ENCODE measurements at places on chromosomes 6 and 20.

- peak; percentile 49 for DNase-seq
These were observed 596.0 kb downstream of the EPM2A start for GRCh38 chr6:145139140-145139850.

- DNase-seq, result no peak
These were observed 117.7 kb downstream of the IBTK start for GRCh38 chr6:82129797-82130196.

DNA sequence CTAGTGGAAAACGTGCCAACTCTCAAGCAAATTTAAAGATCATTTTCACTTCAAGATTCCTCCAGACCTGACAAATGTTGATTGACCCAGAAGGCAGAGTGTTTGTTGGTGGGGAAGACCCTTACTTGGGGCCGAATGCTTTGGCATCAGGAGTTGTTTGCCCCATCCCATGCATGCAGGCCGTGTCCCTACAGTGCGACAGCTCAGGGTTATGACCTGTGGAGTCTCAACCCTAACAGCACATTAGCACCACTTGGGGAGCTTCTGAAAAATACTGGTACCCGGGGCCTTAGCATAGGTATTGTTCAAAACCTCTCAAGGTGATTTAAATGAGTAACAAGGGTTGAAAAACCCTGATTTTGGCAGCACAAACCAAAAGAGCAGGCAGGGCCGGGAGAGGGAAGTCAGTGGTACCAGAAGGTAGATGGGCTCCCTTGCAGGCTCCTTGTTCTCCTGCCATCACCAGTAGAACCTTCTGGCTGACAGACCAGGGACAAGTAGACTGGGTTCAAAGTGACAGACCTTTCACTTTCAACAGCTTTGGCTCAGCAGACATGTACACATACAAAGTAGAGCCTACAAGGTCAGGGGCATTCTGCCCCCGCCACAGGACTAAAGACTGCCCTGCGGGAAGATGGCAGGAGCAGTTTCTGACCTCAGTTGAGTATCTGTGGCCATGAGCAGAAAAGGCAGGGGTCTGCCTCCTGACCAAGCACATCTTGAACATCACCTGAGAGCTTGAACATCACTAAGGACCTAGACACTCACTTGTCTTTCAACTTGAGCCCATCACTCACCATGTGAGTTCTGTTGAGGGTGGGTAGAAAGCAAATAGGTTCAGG is 39.6 kb downstream of the PLCG1 start:
- DNase-seq, result no peak

DNA sequence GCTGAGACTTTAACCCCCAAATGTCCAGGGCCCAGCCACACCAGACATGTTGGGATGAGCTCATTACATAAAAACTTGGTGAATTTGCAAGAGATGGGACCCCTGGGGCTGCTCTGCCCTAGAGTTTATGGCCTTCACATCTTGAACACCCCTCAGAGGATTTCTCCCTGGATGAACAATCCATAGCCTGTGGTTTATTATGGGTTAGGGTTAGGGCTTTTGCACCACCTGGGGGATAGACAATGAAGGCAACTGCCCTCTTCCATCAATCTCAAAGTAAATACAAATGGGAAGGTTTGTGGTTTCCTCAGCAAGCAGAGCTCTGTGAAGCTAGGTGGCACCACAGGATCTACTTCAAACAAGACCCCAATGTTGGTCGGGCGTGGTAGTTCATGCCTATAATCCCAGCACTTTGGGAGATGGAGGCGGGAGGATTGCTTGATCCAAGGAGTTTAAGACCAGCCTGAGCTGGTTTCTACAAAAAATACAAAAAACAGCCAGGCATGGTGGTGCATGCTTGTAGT is 17.4 kb downstream of the SPINT3 start:
- no peak for DNase-seq

DNA sequence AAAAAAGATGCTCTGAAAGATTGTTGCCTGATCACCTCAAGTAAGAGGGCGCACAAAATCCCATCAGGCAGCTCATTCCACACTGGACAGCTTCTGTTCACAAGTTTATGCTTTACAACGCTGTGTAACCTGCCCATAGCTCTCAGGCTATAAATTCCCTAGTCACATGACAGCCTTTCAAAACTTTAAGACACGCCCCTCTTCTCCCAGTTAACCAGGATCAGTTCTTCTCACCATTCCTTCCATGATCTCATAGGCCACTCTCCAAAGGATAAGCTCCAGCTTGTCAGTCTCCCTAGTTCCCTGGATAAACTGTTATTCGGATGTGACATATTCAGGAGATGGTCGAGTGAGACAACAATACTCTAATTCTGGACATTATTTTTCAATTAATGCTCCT is 15.0 kb downstream of the ADNP start:
- no peak for DNase-seq

GRCh38 chr6:6746333-6746969 is 157.9 kb downstream of the LY86 start:
- no peak for DNase-seq

GRCh38 chr6:26300359-26300758 is 64.6 kb upstream of the BTN3A2 start:
- DNase-seq, result no peak

GRCh38 chr6:145080651-145081050 is 654.7 kb downstream of the EPM2A start:
- no peak for DNase-seq

DNA sequence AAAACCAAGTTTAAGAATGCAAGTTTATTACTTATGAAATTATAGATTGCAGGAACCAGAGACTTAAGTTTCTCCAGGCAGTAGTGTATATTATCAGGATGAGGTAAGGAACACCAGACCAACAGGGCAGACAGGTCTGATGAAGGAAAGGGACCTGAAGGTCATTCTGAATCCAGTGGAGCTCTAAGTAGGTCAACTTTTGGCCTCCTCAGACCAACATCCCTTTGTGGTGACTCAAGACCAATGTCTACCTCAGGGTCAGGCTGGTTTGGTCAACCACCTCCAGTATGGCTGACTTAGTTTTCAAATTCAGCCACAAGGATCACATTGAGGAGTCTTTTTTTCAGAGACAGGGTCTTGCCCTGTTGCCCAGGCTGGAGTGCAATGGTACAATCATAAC is 38.7 kb upstream of the TFAP2A start:
- no peak for DNase-seq

GRCh38 chr6:55034752-55035151 is 139.6 kb upstream of the HCRTR2 start:
- peak; percentile 28 for DNase-seq

GRCh38 chr6:89596484-89596883 is 42.1 kb downstream of the LYRM2 start:
- DNase-seq, result no peak

DNA sequence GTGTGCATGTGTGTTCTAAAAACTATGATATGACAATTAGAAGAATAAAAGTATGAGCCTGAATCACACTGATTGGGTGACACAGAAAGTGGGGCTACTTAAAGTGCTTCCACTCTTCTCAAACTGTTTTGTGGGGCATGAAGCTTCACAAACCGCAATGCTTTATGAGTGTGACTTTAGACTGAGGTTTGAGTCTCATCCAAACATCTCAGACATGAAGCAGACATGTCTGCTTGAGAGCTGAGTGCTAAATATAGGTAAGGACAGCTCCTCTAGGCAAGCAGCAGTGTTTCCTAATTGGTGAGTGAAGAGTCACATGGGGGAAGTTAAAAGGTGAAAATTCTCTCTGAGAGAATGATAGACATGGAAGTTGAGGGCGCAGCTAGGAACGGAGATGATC is 726.9 kb upstream of the CITED2 start:
- DNase-seq, result no peak

- no peak for DNase-seq
These were observed 219.2 kb downstream of the C6orf118 start for GRCh38 chr6:165090242-165090641.

GRCh38 chr6:38493931-38494547 is 145.7 kb downstream of the BTBD9 start:
- DNase-seq, result peak; percentile 86

- no peak for DNase-seq
These were observed 232.6 kb upstream of the CDYL start for GRCh38 chr6:4543596-4543995.

- no peak for DNase-seq
These were observed 21.7 kb upstream of the RFPL4B start for GRCh38 chr6:112325444-112325843.

GRCh38 chr6:128099571-128100197 is 198.8 kb upstream of the THEMIS start:
- no peak for DNase-seq

- DNase-seq, result no peak
These were observed 46.5 kb upstream of the TRAF3IP2 start for GRCh38 chr6:111652156-111652555.

DNA sequence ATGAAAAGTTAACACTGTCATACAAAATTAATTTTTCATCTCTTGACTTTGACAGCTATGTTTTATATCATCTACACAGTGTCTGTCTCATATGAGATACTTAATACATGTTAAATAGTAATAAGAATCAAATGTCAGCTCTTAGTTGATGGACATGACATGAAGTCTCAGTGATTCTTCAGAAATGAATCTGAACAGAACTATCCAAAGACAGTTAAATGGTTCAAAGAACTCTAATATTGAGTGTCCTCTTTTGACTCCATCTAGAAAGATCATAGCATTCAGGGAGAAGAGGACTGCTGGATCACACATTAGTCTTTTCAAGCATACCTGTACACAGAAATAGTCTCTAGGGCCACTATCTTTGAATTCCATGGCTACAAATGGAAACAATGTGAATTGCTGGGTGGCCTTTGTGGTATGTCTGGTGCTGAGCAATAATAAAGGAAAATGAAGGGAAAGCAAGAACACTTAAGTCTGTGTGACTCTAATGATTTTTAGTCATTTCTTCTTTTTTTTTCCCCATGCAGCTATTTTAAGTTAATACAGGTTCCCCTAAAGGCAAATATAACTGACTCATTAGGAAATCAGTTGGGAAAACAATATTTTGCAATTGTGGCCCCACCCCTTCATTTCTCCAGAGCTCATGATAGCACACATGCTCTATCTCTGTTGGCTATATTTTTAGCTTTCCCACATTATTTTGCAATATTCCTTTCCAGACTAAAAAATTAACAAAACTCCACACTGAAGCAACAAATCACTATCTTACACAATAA is 367.5 kb downstream of the GRIK2 start:
- peak; percentile 94 for DNase-seq

GRCh38 chr6:78611102-78611620 is 256.2 kb upstream of the IRAK1BP1 start:
- no peak for DNase-seq

GRCh38 chr6:111121789-111122350 is 34.6 kb downstream of the SLC16A10 start:
- no peak for DNase-seq

- no peak for DNase-seq
These were observed 36.0 kb downstream of the TGM6 start for GRCh38 chr20:2416541-2417212.

- peak; percentile 50 for DNase-seq
These were observed 185.1 kb downstream of the CLIC5 start for GRCh38 chr6:45830441-45831139.

- no peak for DNase-seq
These were observed 94.0 kb downstream of the SCML4 start for GRCh38 chr6:107730106-107730505.

- peak; percentile 21 for DNase-seq
These were observed 85.4 kb downstream of the NDUFAF5 start for GRCh38 chr20:13870170-13870748.

DNA sequence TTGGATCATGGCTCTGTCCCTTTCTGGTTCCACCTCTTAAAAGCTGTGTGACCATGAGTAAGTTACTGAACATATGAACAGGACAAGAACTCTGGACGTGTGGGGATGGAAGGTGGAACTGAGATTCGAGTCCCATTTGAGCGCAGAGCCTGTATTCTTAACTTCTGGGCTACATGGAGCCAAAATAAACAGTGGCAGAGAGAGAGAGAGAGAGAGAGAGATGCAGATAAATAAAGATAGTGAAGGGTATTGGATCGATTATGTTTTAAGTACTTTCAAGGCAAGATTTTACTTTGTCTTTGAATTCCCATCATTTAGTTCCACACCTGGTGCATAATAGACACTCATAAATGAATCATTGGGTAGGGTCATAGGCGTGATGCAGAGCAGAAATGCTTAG is 39.7 kb downstream of the SLC35D3 start:
- no peak for DNase-seq

DNA sequence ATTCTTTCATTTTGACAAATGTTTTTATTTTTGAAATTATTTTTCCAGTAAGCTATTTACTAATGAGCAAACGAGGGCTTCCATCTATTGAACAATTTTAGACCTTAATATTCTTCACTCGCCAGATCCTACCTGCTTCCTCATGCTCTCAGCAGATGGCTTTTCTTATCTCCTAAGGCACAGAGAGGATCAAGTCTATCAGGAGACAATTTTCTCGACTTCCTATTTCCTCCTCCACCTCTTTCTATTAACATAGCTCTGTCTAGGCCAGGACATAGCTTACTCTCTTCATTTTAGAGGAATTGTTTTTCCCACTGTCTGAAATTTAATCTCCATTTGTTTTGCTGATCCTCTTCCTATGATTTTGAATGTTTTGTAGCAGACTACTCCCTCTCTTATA is 87.0 kb upstream of the MAN1A1 start:
- DNase-seq, result no peak

DNA sequence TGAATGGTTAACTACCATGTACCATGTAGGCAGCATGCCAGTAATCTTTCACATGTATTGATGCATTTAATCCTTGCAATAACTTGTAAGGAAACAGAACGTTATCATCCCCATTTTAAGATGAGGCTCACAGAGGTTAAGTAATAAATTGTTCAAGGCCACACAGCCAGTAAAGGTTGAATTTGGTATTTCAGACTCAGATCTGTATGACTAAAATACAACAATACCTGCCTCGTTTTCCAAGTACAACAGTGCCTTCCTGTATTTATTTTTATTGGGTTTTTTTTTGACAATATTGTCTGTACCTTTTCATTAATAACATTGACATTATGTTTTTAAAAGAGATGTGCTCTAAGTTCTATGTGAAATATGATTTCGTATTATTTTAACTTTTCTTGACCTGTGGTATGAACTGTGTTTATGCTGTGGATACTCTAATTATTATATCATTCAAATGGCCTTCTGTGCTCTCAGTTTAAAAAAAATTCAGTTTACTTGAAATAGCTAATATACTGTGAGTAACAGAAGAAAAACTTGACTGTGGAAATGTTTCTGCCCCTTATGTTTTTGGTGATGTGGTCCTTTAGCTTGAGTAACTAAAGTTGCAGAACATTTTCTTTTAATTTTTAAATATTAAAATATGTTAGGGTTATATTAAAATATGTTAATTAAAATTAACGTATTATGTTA is 39.7 kb downstream of the XRN2 start:
- no peak for DNase-seq

DNA sequence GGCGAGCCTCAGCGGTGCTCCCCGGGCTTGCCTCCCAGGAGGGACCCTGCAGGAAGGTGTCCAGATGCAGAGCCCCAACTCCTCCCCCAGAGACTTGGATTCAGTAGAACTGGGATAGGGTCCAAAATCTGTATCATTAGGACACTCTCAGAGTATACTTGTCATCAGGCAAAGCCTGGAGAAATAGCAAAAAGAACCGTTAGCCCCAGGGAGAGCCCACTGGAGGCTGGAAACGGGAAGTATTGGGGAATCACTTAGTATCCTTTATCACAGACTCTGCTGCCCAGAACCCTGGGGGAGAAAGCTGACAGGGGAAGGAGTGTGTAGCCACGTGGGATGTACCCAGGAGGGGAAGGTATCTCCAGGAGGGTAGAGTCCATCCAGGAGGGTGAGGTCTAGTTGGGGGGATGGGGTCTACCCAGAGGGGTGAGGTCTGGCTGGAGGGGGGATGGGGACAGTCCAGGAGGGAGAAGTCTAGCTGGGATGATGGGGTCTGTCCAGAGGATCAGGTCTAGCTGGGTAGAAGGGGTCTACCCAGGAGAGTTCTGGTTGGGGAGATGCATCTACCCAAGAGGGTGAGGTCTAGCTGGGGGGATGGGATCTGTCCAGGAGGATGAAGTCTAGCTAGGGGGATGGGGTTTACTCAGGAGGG is 107.2 kb downstream of the LY86 start:
- DNase-seq, result peak; percentile 54

All from suppressor macrophage treated with lipopolysaccharide for 4 hours (primary cell).